ENCODE measurements at places on chromosomes 2 and 18.

GRCh38 chr2:52877703-52878102, 889.9 kb upstream of the CHAC2 start:
- DNase-seq, result no peak

- DNase-seq, result no peak
Measured at GRCh38 chr2:49582946-49583345, 428.6 kb upstream of the FSHR start.

DNA sequence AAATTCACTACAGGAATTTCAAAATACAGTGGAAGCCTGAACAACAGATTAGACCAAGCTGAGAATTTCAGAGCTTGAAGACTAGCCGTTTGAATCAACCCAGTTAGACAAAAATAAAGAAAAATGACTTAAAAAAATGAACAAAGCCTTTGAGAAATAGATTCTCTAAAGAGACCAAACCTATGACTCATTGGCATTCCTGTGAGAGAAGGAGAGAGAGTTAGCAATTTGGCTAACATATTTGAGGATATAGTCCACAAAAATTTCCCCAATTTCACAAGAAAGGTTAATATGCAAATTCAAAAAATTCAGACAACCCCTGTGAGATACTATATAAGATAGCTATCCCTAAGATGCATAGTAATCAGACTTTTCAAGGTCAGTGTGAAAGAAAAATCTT, 78.0 kb downstream of the MYO3B start:
- DNase-seq, result no peak

DNA sequence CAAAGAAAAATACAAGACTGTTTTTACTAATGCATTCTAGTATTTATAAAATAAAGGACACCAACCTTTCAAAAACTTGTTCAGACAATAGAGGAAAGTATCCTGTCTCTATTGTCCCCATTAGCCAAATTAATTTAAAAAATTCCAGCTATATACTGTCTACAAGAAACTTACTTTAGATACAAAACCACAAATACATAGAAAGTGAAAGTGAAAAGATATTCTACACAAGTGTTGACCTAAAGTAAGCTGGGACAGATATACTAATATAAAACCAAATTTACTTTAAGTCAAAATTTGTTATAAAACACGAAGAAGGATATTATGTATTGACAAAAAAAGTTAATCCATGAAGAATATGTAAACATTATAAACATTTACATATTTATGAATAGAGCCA, 893.3 kb upstream of the TMEFF2 start:
- DNase-seq, result no peak

GRCh38 chr2:9003366-9003615, 193 bp downstream of the MBOAT2 start:
- DNase-seq, result no peak

GRCh38 chr2:196951973-196952372, 25.5 kb upstream of the PGAP1 start:
- DNase-seq, result no peak

- peak; percentile 86 for DNase-seq
Measured at GRCh38 chr2:98465456-98466226, 21.0 kb downstream of the INPP4A start.

- DNase-seq, result no peak
Measured at GRCh38 chr2:173667415-173667814, 297.8 kb downstream of the SP3 start.

DNA sequence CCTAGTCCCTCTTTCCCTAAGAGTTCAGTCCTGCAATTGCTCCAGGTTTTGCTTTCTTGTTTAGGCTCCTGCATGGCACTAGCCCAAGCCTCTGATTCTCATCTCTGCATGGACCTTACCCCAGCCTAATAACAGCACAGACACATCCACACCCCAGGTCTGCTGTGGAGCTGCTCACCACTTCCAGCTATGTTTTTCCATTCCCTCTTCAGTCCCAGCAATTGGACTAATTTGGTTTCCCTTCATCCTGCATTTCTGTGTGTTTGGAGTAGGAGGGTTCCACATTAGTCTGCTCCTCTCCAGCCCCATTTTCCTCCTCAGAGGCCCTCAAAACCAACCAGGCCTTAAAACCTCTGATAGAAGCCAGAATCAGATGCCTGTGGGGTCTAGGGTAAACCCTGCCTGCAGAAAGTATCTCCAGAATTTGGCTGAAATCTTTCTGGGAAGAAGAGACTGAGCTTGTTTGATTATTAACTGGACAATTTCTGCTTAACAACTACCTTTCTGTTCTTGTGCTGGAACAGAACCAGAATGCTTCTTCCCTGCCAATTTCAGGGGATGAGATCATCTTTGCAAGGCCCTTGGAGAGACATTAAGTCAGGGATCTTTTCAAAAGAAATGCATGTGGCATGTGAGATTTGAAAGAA, 95.9 kb downstream of the GFPT1 start:
- no peak for DNase-seq

DNA sequence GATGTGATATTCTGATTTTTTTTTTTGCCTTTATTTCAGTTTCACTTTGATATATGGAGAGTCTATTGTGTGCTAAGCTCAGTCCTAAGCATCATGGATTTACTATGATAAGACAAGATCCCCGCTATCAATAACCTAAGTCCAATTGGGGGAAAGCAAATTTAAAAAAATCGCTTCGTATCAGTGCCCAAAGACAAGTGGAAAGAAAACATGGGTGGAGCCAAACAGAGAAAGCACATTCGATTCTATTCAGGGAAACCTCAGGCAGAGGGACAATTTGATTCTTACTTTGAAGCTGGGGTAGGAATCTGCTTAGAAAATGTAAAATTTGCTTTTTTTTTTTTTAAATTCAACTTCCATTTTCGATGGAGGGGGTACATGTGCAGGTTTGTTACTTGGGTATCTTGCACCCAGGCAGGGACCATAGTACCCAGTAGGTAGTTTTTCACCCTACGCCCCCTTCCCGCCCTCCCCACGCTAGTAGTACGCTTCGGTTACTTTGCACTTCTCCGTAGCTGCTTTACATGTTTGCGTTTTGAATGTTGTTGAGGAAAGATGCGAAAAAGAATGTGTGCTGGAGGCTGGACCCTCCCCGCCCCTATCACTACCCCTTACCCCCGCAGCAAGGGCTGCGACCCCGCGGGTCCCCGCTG, 12.4 kb downstream of the KIF5C start:
- DNase-seq, result no peak

- DNase-seq, result no peak
Measured at GRCh38 chr18:25630682-25631081, 278.7 kb upstream of the ZNF521 start.

DNA sequence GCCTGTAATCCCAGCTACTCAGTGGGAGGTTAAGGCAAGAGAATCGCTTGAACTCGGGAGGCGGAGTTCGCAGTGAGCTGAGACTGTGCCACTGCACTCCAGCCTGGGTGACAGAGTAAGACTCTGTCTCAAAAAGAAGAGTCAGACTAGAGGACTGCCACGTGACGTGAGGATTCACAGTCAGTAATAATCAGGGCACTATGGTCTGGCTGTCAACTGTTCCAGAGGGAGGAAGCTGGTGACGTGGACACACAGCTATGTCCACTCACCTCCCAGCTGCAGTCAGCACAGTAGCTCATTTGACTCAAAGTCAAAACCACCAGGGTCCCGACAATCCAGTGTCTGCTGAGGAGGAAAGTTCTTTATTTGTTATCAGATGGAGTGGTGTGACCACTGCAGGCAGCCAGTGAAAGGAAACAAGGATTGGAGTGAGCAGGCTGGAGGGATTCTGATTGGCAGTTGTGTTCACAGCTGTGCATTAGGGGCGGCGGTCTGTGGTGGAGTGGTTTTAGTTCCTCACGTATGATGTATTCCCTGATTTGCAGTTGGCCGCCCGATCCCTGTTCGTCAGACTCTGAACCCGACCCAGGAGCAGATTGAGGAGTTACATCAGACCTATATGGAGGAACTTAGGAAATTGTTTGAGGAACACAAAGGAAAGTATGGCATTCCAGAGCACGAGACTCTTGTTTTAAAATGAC, 37.9 kb downstream of the MOGAT1 start:
- DNase-seq, result peak; percentile 43

DNA sequence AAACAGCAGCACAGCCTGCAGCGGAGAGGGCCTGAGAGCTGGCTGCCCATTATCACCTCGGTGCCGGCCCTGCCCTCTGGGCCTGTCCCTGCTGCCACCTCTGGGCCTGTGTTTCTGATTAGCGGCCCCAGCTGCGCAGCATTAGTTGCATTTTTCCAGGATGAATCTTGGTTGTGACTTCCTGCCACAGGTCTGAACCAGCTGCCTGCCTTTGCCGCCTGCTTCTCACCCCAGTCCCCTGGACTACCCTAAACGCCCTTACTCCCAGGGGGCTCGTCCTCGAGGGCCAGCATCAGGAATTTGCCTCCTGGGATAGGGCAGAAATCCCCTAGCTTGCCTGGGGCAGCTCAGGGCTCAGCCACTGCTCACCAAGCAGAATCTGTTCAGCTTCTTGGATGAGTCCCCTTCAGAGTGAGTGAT, 342.8 kb downstream of the DYSF start:
- no peak for DNase-seq

- no peak for DNase-seq
Measured at GRCh38 chr18:26614374-26614773, 66.0 kb upstream of the KCTD1 start.

DNA sequence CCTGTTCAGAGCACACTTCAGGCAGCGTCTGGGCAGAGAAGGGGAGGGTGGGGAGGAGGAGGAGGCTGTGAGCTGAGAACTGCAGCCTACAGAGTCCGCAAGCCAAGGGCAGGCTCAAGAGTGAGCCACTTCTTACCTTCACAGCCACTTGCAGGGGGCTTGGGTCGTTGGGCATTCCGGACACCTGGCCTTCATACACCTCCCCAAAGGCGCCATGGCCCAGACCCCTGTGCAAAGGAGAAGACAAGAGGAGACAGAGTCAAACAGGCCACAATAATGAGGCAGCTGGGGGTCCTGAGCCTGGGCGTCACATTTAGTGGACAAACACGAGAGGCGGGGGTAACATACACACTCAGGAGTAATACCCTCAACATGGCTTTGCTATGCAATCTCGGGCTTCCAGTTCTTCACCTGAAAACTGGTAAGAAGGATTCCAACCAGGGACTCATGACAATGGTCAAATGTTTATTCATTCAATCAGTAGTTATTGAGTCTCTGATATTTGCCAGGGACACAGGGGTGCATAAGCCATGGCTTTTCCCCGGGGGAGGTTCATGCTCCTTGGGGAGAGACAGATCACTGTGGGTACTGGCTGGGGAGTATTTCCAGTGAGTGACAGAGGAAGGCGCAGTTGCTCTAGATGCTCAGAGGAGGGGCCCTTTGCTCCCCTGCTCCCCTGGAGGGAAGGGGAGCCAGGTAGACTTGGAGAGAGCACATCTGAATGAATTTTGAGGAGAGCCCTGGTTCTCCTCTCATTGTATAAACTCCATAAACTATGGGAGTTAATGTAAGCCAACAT, 107.4 kb downstream of the CLIP4 start:
- DNase-seq, result no peak

GRCh38 chr18:48418539-48419276, 9.5 kb upstream of the ZBTB7C start:
- no peak for DNase-seq

- DNase-seq, result no peak
Measured at GRCh38 chr2:227860221-227860641, 11.2 kb upstream of the DAW1 start.

- DNase-seq, result no peak
Measured at GRCh38 chr2:71746946-71747501, 293.7 kb downstream of the DYSF start.

- no peak for DNase-seq
Measured at GRCh38 chr2:223122781-223123180, 70.8 kb downstream of the KCNE4 start.

DNA sequence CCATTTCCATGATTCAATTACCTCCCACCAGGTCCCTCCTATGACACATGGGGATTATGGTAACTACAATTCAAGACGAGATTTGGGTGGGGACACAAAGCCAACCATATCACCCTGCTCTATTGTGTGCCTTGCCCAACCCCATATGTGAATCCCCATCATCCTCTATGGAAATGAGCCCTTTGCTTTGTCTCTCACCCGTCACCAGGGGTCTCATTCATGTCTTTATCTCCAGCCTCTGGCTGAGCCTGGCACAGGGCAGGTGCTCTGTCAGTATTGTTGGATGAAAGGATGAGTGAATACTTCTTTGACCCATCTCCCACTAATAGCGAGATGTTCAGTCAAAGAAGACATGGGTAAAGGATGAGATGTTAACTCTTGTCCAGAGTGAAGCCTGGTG, 116.6 kb upstream of the LGALSL start:
- no peak for DNase-seq

- no peak for DNase-seq
Measured at GRCh38 chr2:231680285-231680991, 27.9 kb upstream of the PTMA start.

DNA sequence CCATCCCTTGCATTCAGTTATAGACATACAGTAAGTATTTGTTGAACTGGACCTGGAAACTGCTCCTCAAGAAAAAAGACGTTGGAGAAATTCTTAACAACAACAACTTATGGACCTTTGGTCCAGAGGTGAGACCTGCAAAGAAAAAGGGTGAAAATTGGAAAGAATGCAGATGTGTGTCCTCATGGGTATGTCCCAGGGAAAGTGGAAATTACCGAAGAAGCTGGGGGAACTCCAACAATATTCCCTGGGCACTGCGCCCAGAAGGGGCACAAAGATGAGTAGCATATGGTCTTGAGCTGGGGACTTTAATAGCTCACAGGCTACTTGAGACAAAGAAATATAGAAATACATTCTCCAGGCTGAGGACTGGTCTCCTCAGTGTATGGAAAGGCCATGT, 35.5 kb upstream of the YWHAQ start:
- DNase-seq, result no peak

DNA sequence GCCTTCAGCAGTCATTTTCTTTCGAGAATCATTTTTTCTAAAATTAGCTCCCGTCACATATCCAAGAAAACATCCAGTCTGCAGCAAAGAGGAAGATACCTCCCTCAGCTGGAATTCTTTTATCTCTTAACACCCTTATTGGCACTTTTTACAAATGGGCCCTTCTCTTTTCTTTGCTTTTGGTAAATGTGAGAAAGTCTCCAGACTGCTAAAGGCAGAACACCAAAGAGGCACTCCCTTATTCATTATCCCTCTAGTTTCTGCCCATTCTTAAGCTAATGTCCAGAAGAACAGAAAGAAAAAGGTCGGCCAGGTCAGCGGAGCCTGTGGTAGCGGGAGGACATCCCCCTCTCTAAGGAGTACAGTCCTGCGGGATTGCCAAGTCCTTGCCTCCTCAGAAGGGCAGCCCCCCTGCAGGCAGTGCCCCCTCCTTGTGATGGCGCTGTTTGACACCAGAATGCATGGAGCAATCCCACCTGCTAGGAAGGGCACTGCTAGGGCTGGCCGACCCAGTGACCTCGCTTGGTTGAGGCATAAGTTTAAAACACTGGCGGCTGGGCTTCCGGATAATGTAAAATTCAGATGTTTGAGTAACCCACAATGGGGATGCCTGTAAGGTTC, 34.0 kb downstream of the ST6GAL2 start:
- DNase-seq, result no peak

Measured in CD4-positive, alpha-beta T cell treated with Interferon alpha-2 for 1 hour (primary cell).